Cerebellar nuclear complex (tissue), 1 donor: ENCODE measurements at places on chromosomes 6 and 20.

DNA sequence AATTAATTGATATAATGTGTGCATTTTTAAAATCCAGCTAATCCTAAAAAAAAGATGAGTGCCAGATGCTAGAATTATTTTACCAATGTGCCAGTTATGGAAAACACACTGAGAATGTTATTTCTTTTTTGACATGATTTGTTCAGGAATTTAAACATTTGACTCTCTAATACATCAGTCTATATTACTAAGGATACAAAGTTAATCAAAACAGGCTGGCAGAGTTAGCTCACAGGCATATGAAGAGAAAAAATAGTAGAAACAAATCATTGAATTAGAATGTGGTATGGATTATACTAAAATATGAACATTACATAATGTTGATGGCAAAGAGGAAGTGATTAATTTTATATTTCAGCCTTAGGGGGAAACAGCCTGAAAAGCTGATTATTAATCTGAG lies 368.3 kb upstream of the GJE1 start:
- DNase-seq: no peak

DNA sequence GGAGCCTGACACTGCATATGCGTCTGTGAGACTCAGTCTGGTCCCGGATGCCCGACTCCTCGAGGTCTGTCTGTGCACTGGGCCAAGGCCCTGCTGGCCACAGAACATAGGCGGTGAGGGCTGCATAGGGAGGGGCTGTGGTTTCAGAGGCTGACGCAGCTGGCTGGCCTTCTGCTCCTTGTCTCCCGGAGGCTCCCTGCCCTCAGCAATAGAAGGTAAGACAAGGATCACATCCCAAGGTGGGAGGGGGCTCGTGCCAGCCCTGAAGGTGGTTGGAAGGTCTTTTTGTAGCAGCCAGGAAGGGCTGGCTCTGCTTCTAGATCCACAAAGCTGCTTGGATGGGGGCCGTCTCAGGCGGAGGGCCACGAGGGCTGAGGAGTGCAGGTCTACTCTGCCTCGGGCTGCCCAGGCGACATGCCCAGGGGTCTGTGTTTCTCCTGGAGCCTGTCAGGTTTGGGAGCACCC lies 239.8 kb upstream of the SULF2 start:
- DNase-seq: no peak

- DNase-seq: no peak
Measured at GRCh38 chr6:97995158-97995557, 712.1 kb upstream of the MMS22L start.

GRCh38 chr6:146301764-146302163 lies 241.9 kb upstream of the RAB32 start:
- DNase-seq: no peak

DNA sequence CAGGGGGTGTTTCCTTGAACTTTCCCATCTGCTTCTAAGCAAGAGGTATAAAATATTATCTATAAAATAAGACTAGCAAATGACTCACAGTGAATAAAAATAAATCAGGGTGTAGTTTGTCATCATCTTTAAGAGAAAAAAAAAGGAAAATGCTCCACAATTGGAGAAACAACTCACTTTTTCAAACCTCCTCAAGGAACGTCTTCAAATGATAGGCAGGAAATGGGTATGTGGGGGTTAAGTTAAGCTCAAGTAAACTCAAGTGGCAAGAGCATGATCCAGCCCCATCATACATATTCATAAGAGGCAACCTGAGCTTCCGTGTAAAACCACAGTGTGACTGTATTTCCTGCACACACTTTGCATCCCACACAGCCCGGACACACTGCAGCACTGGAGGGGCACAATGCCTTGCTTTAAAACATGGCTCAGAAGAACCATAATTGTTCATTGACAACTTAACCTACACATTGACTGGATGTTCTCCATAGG lies 58.5 kb upstream of the CEP85L start:
- no peak for DNase-seq

DNA sequence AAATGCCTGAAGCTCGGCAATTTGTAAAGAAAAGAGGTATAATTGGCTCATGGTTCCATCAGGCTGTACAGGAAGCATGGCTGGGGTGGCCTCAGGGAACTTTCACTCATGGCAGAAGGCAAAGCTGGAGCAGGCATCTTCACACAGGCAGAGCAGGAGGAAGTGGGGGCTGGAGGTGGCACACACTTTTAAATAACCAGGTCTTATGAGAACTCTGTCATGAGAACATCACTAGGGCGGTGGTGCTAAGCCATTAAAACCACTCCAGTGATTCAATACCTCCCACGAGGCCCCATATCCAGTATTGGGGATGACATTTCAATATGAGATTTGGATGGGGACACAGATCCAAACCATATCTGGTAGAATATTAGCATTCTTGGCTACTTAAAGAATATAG lies 345.2 kb downstream of the ARHGAP18 start:
- DNase-seq: no peak

DNA sequence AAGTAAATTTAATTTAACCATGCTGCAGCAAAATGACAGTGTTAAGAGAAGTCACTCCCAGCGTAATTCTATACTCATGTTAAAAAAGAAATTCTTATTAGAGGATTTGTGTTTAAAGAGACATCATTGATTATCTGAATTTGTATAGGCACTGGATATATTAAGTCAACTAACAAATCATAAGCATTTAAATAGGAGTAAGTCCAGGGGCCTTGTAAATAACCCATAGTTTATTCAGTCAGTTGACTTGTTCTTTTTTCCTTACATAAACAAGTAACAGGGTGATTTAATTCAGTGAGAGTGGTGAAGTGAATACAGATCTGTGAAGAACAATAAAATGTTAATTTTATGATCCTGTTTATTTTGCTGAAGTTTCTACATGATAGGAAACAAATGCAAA lies 22.4 kb downstream of the LYRM4 start:
- DNase-seq: no peak

- DNase-seq: peak; percentile 51
Measured at GRCh38 chr6:134317471-134318131, at the start of gene SGK1. SGK1 (minus strand) TSS chr6:134318112; CDS start chr6:134317460, 652 bp downstream.

DNA sequence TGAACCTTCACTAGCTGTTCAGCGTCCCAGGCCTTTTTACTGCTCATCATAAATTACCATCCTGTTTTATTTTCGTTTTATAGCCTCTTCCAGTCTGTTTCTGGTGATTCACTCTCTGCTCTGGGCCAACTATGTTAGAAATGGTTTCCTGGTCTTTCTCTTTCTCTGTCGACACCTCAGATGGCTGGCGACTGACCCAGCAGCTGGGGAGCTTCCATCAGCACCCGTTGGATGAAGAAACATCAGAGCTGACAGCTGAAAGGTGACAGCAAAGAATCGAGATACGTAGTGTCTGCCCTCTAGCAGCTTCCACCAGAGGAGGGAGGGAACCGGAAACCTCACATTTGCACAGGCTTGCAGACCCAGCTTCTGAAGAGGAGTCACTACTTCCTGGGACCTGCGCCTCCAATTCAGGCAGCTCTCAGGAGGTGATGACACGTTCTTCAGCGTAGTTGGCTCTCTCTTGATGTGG lies 82.9 kb upstream of the MLN start:
- DNase-seq: no peak
